ENCODE measurements at places on chromosomes 3 and 15.

DNA sequence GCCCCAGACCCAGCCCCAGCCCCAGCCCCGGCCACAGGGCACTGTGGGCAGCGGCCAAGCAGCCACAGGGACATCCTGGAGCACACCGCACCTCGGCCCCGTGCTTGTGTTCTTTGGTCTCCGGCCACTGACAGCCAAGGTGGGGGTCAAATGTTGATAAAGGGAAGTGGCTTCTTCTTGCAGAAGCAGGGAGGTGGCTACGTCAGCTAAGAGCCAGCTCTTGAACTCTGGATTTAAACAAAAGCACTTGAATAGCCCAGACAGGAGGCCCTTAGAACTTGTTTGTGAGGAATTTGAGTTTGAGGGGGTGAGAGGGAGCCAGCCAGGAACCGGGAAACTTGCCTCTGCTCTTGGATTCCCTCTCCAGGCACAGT is 135.8 kb upstream of the ABHD17C start:
- DNase-seq = no peak

GRCh38 chr15:25185156-25185710 is 230.4 kb downstream of the SNRPN start:
- no peak for DNase-seq

GRCh38 chr3:36175916-36176461 is 204.3 kb upstream of the STAC start:
- no peak for DNase-seq

- DNase-seq = no peak
Observed at GRCh38 chr3:57958642-57959422, 49.4 kb upstream of the FLNB start.

DNA sequence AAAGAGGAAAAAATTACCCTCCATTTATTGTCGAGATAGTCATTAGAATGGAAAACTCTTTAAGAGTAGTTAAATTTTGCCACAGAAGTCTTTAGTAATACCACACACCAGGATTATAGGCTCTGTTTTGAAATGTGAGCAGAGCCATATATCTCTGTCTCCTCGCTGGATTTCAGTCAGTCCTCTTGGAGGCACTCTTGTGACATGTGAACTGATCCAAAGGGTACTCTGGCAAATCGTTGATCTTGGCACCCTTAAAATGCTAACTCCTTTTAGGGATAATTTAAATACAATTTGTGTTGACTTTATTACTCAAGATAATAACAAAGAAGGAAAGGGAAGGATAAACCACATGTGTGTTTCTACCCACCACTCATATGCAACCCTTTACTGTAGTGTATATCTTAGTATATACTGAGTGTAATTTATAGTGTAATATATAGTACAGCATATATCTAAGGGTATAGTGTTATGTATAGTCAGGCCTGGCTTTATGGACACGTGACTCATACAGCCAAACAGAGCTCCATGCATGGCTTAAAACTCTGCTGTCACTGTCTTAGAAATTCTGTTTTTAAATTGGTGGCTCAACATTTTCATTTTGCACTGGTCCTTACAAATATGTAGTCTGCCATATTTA is 12.3 kb upstream of the KPNA4 start:
- no peak for DNase-seq

DNA sequence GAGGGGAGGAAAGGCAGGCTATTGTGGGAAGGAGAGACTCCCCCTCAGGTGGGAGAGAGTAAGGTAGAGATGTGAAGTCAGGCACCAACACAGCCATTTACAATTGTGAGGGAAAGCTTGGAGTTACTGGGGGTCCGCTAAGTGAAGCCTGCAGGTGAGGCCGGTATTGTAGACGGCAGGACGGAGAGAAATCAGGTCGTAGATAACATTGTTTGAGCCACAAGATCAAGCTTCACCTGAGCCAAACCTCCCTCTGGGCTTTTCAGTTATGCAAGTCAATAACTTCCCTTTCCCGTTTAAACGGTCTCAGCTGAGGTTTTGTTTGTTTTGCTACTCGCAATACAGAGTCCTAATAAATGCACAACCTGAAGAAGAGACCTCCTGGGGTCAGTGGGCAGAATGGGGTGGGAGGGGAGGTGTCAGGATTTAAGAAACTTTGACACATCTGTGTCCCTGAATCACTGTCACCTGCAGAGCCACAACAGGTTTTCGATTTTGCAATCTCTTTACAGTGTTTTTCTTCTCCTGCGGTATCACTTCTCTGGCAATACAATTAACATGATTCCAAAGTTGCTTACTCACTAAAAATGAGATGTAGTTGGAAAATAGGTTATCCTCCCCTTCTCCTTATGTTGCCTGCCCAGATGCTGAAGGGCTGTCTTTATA is 72.0 kb upstream of the GLCE start:
- no peak for DNase-seq

DNA sequence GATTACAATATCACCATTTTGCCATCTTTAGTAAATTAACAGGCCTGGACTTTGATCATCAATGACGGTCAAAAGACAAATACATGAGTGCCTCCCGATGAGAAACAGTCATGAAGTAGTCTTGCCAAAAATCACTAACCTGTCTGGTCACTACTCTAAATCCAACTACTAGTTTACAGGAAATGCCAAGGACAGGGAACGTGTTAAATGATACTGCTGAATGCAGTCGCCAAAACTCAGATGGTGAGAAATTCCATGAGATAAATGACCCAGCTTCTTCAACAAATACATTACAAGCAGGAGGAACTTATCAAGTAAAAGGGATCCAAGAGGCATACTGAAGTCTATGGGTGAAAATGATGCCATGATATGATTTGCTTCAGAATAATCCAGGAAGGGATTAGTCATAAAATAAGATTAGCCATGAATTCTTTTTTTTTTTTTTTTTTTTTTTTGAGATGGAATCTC is 35.8 kb upstream of the ATP13A3 start:
- DNase-seq = no peak

DNA sequence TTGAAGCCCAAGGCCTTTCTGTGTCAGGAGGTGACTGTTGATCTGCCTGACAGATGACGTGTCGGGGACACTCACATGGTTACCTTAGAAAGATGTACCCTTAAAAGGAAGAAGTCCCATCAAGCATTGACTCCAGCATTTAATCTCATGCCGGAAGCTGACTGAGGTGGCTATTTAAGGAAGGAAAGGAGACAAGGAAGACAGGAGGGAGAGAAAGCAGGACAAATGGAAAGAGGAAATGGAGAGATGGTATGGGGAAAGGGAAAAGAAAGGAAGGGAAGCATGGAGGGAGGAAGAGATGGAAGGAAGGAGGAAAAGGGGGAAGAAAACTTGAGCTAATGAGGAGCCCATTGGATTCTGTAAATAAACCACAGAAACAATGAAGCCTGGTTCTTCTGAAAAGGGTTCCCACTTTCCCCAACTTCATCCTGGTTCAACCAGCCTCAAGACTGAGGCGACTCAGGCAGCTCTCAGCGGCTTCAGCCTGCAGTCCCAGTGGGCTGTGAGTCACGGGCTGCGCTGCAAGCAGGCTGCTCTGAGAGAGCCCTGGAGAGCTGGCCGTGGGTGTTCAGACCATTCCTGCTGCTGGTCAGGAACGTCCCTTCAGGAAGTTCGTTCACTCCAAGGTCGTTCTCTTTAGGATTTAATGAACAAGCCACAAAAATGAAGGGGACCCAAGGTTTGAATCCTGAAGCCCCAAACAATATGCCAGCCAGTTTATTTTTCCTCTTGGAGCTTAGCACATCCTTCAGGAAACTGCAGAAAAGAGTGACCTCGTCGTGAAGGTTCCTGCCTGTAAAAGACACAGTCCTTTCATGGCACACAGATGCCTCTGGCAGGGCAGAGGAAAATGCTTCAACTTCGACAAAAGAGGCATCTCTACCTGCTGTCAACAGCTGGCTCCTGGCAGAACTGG is 69.6 kb upstream of the THBS1 start:
- DNase-seq = no peak
